Lung (tissue), 17 donors: ENCODE measurements at places on chromosomes 2 and 18. TPM values are rescaled to one million over a fixed set of nuclear protein-coding genes. Genes with fewer than 3 reads are reported as not detected.

The CASP10 gene
- 74.4 TPM for total RNA-seq

The KIF5C gene
- 1.4 TPM for total RNA-seq

DNA sequence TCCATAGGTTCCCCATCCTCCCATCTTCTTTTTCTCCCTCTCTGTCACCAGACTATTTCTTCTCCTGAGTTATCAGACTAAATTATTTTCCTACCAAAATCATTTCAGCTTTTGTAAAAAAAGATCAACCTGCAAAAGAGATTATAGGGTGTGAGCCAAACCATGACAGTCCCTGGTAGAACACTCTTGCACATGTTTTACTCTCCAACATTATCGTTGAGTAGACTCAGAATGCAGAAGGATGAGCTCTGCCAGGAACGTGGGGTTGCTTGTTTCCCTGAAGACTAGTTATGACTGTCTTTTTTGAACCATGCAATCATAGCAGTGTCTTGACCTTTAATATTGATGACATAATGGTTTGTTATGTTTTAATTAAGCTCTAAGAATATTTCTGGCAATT, 360.1 kb upstream of the VWC2L start:
- DNase-seq: no peak

GRCh38 chr18:25164211-25164847, 187.6 kb downstream of the ZNF521 start:
- no peak for DNase-seq

The TUBA3E gene
- not detected for total RNA-seq

DNA sequence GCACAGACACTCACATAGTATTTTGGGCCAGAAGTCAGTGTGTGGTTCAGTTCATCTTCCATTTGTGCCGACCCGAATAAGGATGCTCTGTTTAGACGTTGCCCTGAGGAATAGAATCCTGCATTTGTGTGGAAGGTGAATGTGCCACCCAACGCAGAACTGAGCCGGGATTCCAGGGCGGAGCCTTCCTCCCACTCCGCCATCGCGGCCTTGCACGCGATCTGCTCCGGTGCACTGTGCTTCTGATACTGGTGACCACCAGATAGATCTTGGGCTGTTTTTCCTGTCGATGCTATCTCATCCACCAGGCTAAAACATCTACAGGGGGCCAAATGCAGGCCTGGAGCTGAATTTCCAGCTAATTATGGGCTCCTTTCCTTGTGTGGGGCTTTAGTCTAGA, 29.6 kb upstream of the SNTG2 start:
- no peak for DNase-seq

The GREB1 gene
- total RNA-seq: 2.9 TPM

DNA sequence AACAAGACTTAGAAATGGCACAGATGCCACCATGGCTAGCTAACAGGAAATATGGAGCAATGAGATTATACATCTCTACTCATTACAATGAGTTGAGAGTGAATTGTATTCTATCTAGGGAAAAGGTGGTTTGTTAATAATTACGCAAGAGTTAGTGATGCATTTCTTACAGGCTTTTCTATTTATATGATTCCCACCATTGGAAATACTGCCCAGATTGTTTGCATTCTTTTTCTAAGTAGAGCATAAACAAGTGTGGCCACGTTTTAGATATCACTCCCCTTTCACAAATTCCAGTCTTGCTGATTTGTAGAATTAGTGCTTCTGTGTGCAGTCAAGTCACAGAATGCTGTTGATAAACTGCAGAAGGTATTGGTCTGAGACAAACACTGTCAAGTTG, 56.6 kb downstream of the ZNF804A start:
- DNase-seq: no peak

The ACKR3 gene
- total RNA-seq: 12.9 TPM

DNA sequence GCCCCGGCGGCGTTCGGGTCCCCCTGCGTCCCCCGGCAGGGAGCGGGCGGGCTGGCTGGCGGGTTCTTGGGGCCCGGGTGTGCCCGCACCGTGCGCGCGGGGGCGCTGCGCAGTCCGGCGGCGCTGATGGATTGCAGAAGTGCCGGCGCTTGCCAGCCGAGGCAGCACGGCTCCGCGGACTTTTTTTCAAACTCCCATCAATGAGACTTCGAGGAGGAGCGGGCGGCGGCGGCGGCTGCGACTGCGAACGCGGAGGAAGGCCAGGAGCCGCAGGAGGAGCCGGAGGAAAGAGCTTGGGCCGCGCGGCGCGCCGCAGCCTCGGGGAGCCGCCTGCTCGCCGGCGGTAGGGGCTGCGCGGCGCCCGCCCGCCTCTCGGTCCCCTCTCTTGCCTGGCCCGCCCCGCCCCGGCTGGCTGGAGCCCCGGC, at the start of gene GLI2:
GLI2 (plus strand) TSS at position 123 of the 425 bp plus-strand sequence. CDS start 61,453 bp downstream, outside the sequence.
- peak; percentile 92 for DNase-seq

GRCh38 chr18:23553887-23554286, 32.4 kb downstream of the NPC1 start:
- DNase-seq: no peak

GRCh38 chr18:31649978-31650719, 34.2 kb downstream of the B4GALT6 start:
- DNase-seq: peak; percentile 79

The CHRND gene
- total RNA-seq: not detected

The ATG4B gene
- 74.9 TPM for total RNA-seq

The TSPYL6 gene
- 0.20 TPM for total RNA-seq

GRCh38 chr2:103419506-103419905, 657.7 kb downstream of the TMEM182 start:
- DNase-seq: no peak

DNA sequence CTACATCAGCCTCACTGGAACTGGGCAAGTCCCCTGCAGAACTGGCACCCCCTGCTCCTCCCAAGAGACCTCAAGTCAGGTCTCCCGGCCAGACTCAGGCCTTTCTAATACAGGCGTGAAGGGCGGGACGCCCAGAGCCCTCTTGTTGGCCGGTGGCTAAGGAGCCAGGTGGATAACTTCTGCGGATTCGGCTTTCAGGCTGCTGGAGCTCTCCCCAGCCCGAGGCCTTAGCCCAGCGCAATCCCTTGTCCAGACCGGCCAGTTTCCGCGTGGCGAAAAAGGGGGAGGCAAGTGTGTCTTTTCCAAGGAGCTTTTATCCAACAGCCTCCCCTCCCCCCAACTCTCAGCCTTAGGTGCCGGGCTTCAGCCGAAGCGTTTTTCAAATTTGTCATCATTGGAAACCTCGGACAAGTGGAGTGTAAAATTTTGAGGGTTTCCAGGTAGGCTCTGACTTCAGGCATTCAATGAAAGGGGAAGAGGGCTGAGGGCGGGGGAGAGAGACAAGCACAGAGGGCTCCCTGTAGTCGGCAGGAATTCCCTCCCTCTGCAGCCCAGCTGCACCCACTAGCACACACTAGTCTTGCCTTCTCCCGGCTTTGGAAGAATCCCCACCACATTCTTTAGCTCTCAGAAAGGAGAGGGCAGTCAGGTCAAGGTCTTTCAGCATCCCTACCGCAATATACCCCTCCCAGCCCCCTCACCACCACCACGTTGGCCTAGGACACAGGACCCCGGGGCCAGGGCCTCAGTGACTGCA, 9.5 kb upstream of the SATB2 start:
- no peak for DNase-seq

- DNase-seq: no peak
Observed at GRCh38 chr2:33018271-33018670, 71.5 kb downstream of the LTBP1 start.

DNA sequence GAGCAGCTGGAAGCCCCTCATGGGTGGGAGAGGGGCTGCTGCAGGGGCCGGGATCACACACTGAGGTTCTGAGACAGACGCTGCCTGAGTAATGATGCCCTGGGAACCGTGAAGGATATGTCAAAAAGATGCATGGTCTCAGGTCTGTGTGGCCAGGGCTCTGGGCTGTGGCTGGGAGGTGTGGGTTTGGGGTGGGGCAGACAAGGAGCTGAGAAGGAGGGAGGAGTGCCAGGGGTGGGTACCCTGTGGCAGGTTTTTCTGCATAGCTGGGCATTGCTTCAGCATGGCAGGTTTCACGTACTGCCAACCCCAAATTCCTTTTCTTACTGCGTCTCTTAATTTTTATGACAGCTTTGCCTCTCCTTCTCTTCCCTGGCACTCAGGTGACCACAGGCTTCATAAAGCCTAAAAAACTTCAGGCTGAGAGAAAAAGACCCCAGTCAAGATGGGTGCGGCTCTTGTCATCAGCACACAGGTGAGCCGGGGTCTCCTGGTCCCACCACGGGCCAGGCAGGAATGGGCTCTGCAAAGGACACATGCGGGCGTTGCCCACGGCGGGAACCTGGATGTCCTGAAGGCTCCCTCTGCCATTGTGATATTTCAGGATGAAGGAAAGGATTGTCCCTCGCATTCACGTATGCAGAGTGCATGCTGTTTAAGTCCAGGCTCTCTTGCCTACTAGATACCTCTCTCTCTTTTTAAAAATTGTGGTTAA, 18.0 kb downstream of the MALL start:
- DNase-seq: no peak

GRCh38 chr2:174571669-174572323, 25.8 kb downstream of the WIPF1 start:
- DNase-seq: no peak

- DNase-seq: no peak
Observed at GRCh38 chr2:226057914-226058313, 658.4 kb downstream of the NYAP2 start.

The EPB41L3 gene
- 64.0 TPM for total RNA-seq
